Heart right ventricle (tissue), 16 donors: ENCODE measurements at places on chromosomes 5 and 9. TPM values are rescaled to one million over a fixed set of nuclear protein-coding genes. Genes with fewer than 3 reads are reported as not detected.

JAK2 gene
- 2.3 TPM for polyA plus RNA-seq

PKD2L2 gene
- not detected for polyA plus RNA-seq

GRCh38 chr9:76859860-76860259, 46.1 kb downstream of the PRUNE2 start:
- DNase-seq, result no peak

DNA sequence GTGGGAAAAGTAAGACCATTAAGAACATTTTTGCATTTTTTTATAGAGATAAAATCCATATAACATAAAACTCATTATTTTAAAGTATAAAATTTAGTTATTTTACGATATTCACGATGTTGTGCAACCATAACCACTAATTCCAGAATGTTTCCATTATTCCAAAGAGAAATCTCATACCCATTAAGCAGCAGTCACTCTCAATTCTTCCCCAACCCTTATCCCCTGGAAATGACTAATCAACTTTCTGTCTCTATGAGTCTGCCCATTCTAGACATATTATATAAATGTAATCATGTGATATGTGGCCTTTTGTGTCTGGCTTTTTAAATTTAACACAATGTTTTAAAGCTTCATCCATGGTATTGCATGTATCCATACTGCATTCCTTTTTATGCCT, 115.6 kb upstream of the ADAMTSL1 start:
- DNase-seq, result no peak

DNA sequence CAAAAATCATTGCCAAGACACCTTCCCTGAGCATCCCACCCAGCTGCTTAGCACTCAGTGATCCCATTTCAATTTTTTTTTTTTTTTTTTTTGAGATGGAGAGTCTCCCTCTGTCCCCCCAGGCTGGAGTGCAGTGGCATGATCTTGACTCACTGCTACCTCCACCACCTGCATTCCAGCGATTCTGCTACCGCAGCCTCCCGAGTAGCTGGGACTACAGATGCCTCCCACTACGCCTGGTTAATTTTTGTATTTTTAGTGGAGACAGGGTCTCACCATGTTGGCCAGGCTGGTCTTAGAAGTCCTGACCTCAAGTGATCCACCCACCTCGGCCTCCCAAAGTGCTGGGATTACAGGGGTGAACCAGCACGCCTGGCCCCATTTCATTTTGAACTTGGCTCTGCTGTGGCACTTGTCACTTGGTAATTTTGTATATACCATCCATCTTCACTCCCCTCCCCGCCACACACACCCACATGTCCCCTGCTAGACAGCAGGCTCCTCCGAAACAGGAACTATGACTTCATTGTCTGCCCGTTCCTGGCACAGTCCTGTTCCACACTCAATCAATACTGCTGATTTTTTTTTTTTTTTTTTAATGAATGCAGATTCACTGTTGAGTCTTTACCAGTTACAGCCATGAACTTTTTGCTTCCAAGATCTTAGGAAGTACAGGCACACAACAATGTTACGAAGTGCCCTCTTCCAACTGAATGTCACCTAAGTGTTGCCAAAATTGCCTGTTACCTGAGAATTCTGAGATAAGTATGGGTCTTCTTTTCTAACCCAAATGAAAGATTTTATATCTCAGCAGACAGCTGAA, 17.3 kb upstream of the ZBTB34 start:
- DNase-seq, result no peak

- no peak for DNase-seq
Measured at GRCh38 chr5:44663991-44664710, 144.6 kb upstream of the MRPS30 start.

DNA sequence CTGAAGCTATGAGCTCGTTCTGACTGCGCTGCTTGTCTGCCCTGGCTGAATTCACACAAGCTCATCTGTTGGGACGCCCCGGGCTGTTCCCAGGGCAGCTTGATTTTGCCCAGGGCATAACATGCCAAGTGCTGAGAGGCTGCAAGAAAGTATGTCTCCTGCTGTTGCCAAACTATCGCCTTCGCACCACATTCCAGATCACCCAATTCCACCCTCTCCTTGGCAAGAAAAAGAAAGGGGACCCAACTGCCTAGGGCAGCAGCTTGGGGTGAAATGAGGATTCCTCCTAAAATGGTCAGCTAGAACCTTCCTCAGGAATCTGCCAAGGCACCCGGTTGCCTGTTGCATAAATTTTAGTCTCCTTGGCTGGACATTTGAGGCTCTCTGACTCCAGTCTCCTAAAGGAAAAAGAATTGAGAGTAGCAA, 21.2 kb downstream of the COL15A1 start:
- DNase-seq, result no peak
